Activated CD8-positive, alpha-beta memory T cell treated with anti-CD3 and anti-CD28 coated beads for 1 hour (primary cell): ENCODE measurements at places on chromosomes 4 and X.

GRCh38 chr4:168139336-168139735 lies 47.0 kb downstream of the ANXA10 start:
- DNase-seq: no peak

- no peak for DNase-seq
Observed at GRCh38 chrX:1591863-1592469, 562 bp downstream of the AKAP17A start.

DNA sequence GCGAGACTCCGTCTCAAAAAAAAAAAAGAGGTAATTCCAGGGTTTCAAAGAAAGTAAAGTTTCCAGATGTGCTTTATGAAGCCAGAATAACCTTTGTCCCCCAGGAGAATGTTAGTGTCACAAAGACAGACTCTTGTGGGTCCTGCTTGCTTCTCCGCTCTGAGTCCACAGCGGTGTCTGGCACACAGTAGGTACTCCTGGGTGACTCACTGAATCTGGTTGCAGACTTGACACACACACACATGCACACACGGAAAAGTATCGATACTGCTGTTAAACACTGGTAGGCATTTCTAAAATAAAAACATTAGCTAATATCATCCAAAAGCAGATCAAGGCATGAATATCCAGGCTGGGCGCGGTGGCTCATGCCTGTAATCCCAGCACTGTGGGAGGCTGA lies 22.9 kb downstream of the TMEM187 start:
- no peak for DNase-seq

DNA sequence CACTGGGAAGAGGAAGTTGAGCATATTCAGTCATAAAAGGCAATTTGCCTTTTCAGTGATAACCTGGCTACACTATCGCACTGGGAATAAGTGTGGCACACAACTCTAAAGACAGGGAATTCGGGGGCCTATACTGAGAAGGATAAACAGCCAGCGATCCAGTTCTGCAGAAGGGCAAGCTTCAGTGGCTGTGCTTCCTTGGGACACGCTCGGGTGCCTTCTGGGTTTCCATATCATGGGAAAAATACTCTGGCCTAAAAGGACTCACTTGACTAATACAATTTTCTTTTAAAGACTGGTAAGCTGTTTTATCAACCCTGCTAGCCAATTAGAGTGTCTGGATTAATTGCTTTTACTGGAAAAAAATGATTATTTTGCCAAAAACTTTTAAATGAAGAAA lies 58.5 kb downstream of the TENM3 start:
- DNase-seq: no peak

DNA sequence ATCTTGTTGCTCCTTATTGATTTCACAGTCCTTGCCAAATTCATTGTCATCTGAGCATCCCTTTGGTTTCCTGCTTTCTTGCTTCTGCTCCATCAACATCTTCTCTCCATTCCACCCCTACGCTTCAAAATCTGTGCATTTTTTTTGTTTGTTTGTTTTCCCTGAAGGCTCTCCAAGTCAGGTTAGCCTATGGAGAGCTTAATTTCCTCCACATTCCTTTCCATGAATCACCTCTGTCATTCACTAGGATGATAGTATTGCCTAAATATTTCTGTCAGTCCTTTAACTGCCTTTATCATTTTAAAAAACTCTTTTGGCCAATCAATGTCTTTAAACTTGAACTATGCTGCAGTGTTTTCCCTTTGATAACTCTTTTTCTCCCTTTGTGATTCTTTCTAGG lies 67.7 kb downstream of the PPARGC1A start:
- no peak for DNase-seq

DNA sequence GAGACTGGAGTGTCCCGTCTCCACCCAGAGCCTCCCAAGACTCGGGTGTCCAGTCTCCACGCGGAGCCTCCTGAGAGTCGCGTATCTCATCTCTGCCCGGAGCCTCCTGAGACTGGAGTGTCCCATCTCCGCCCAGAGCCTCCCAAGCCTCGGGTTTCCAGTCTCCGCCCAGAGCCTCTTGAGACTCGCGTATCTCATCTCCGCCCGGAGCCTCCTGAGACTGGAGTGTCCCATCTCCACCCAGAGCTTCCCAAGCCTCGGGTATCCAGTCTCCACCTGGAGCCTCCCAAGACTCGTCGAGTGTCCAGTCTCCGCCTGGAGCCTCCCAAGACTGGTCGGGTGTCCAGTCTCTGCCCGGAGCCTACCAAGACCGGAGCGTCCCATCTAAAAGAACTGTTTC lies 2.3 kb downstream of the FAM47C start:
- no peak for DNase-seq

- no peak for DNase-seq
Observed at GRCh38 chr4:53508446-53508845, 82.8 kb downstream of the LNX1 start.

DNA sequence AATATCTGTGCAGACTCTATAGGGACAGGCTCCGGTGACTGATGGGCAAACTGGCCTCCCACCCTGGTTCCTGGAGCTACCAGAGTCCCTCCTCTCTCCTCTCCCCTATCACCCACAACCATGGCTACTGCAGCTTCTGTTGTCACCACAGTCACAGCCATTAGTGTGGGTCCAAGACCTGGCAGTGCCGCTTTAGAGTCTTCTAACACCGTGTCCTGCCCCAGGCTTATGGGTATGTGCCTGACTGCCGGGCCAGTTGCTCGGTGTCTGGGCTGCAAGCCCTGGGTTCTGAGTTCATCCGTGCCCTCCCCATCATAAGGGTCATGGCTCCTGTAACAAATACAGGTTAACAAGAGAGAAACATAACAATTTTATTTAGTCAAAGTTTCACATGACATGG lies 85.4 kb downstream of the FNIP2 start:
- no peak for DNase-seq

- DNase-seq: no peak
Observed at GRCh38 chr4:176052744-176053143, 12.9 kb upstream of the WDR17 start.

DNA sequence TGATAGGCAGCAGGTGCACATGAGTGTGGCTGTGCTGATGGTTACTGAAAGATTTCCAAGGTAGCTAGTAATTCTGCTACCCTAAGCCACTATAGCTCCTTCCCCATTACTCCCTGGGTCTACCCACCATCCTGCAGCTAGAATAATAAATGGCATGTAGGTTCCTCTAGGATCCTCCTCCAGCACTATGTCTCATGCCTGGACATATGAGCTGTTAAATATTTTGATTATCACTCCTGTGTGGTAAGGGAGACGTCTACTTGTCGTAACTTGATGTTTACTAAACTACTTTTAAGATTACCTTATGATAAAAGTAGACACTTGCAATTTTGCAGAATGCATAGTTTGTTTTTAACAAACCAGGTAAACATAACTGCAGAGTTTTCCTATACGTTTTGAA lies 35.5 kb downstream of the TET2 start:
- DNase-seq: no peak

DNA sequence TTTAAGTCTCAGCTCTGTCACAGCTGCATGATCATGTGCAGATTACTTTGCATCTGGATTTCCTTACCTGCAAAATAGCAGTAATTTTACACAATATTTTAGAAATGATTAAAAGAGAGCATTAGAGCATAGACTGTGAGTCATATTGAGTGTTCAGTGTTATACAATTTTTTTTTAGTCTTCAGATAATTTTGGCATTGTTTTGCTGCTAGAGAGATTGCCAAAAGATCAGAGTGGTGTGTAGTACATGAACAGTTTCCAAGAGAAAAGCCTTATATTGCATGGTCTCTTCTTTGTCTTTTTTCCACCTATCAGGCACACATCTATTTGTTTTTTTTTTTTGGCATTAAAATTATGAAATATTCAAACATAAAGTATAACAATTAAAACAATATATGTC lies 209.6 kb upstream of the TLL1 start:
- DNase-seq: no peak

GRCh38 chr4:163697121-163697520 lies 202.6 kb downstream of the TMA16 start:
- DNase-seq: no peak

GRCh38 chr4:169263791-169264392 lies 6.9 kb downstream of the SH3RF1 start:
- DNase-seq: no peak

- DNase-seq: no peak
Observed at GRCh38 chr4:101037938-101038413, 309.4 kb downstream of the PPP3CA start.

- DNase-seq: no peak
Observed at GRCh38 chr4:55758066-55758465, 61.5 kb upstream of the EXOC1L start.

DNA sequence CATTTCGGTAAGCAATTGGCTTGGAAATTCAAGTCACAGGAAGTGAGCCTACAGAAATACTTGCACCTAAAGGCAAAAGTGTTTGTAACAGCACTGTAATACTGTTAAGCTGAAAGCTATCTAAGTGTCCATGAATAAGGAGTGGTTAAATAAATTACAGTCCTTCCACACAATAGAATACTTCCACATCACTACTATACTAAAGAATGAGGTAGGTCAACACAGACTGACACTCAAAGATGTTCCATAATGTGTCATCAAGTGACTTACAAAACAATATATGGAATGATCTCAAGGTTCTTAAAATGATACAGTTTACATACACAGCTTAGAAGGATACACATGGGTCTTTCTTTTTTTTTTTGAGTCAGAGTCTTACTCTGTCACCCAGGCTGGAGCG lies 27.0 kb downstream of the SLC10A6 start:
- no peak for DNase-seq

DNA sequence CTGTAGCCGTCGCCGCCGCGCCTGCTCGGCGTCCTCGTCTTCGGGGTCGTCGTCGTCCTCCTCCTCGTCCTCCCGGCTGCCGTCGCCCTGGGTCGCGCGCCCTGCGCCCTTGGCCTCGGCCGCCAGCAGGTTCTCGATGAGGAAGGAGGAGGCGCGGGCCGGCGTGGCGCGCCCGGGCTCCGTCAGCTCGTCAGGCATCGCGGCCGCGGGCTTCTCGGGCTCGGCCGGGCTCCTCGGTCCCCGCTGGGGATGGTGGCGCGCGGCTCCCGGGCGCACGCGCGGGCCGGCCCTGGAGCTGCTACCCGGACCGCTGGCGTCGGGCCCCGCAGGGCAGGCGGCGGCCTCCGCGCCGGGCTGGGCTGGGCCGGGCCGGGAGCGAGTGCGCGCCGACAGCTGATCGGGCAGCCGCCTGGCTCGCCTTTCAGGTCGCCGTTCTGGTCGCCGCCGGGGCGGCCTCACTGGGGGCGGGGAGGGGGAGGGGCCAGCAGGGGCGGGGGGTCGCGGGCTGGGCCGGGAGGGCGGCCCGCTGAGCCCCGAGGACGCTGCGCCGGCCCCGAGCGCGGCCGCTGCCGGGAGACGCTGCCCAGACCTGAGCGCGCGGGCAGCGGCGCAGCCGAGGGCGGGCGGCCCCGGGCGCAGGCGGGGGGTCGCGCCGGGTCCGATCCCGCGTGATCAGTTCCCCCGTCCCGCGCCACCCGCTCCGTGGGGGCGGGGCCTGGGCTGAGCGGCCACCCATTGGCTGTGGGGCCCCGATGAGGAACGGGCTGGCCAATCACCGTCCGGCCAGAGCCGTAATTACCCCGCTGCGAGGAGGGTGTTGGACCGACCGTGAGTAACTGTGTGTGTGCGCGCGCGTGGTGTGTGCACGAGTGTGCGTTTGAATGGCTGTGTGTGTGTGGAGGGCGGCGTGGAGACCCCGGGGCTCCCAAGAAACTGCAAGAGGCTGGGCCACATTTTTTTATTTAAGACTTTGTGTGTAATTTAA lies at the start of gene HMX1:
TSS of gene HMX1 (minus strand) at position 423 of the 985 bp plus-strand sequence. CDS start at position 198, 225 bp downstream.
- no peak for DNase-seq

- no peak for DNase-seq
Observed at GRCh38 chr4:88812420-88812819, 114.8 kb upstream of the NAP1L5 start.

DNA sequence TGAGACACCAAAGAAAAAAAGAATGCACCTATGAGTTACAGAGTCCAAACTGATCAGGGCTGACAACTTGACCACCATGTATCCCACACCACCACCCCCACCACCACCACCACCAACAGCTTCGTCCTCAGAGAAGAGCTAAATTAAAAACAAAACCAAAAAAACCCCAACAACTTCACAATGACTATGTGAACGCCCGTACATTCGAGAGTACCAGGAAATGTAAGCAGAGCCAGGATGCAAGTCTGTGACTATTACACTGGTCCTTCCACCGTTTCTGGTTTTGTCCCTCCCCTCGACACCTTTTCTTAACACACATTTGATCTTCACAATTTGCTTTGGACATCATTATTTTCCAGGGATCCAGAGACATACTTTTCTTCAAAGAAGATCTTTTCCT lies 51.0 kb downstream of the WFS1 start:
- DNase-seq: no peak

DNA sequence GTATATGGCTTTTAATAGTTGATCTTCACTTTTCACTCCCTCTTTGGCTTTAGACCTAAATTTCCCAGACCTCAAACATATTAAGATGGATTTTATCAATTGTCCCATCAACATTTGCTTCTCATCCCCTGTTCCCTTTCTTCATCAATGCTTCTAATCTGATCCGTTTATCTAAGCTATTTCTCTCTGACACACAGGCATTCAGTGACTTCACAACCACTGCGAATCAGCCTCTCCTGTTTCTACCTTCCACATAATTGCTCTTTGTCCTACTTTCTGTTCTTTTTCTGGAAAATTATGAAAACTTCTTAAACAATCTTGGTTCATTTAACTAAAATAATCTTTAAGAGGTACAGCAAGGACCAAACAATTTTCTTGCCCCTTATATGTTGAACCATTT lies 115.2 kb downstream of the GLRA3 start:
- DNase-seq: no peak

- DNase-seq: no peak
Observed at GRCh38 chr4:165737309-165737972, 135.6 kb upstream of the TLL1 start.

GRCh38 chr4:173337463-173337862 lies 3.3 kb upstream of the HMGB2 start:
- DNase-seq: no peak

GRCh38 chr4:15891312-15891711 lies 47.2 kb downstream of the FGFBP1 start:
- no peak for DNase-seq

GRCh38 chrX:791479-792034 lies 161.0 kb downstream of the SHOX start:
- no peak for DNase-seq

DNA sequence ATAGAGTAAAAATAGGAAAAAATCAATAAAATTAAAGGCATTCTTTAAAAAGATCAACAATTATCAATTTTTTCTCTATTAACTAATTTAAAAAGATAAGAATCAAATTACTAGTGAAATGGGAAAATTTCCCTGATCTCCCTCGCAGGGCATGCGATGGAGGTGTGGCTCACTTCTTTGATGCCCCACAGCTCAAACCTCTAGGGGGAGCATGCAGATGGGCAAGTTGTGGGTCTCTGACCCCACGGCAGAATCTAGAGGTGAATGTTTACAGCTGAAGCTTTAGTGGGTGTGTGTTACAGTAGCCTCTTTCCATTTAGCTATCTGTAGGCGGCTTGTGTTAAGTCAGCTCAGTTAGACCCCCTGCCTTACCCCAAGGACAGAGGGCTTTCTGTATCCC lies 1348.8 kb downstream of the PCDH18 start:
- DNase-seq: no peak

DNA sequence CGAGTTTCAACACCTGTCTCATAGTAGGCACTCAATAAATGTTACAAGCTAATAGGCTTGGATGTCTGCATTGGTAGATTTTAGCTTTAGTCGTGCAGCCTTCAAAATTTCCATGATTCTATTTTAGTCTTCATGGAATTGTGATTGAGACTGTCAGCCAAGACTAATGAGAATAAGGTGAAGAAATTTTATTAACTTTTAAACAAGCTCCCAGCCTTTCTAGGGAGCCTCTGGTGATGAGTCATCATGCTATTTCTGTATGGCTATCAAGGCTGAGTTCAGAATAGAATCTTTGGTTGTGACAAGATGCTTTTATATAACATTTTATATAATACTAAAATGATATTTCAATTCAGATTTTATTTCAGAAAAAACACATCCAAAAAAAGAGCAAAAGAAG lies 685.8 kb downstream of the GABRG1 start:
- no peak for DNase-seq
